Stimulated activated CD4-positive, alpha-beta T cell treated with anti-CD3 and anti-CD28 coated beads, Interleukin-4, amount 100 ng/mL, for 4 hours (primary cell): ENCODE measurements at places on chromosomes 12 and 14.

- no peak for DNase-seq
Measured at GRCh38 chr12:16605642-16606116, 283 bp downstream of the LMO3 start.

- DNase-seq: no peak
Measured at GRCh38 chr14:87767567-87767901, 225.4 kb downstream of the GALC start.

GRCh38 chr12:26938701-26939062 is 412 bp downstream of the FGFR1OP2 start:
- DNase-seq: no peak

DNA sequence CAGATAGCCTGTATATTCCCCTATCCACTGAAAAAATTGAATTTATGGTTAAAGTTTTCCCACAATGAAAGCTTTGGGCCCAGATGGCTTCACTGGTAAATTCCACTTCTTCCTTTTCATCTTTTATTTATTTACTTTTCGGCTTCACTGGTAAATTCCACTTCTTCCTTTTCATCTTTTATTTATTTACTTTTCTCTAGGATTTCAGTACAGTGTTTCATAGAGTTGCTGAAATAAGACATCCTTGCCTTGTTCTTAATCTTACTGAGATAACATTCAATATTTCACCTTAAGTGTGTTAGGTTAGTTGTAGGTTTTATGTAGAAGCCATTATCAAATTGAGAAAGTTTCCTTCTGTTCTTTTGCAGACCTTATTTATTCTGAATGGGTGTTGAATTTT is 18.9 kb upstream of the KLRG1 start:
- no peak for DNase-seq

DNA sequence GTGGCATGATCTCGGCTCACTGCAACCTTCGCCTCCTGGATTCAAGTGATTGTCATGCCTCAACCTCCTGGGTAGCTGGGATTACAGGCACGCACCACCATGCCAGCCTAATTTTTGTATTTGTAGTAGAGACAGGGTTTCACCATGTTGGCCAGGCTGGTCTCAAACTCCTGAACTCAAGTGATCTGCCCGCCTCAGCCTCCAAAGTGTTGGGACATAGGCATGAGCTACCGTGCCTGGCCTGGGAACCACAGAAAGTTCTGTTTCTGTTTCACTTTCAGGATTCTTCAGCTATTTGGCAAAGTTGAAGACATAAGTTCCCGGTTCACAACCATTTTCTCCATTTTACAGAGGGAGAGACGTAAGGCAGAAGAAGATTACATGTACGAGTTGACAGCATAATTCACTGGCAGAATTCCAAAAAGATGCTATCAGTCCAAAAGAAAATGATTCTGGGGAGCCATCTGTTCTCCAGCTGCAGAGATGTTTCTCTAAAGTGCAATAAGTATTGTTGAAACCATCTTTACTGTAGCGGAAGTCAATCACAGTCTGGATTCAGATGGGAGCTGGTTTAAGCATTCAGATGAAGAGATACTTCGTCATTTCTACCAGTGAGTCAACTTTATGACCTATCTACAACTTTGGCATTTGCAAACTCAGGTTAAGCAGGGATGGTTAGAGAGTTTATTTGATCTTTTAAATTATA is 8.1 kb upstream of the RNF34 start:
- DNase-seq: peak; percentile 13

GRCh38 chr12:13060581-13060980 is 16.4 kb downstream of the FAM234B start:
- DNase-seq: no peak
